ENCODE measurements at places on chromosomes 16 and 17. TPM values are rescaled to one million over a fixed set of nuclear protein-coding genes. Genes with fewer than 3 reads are reported as not detected.

GRCh38 chr17:43560461-43561427 is 14.6 kb upstream of the ETV4 start:
- peak; percentile 24 for DNase-seq

- no peak for DNase-seq
Observed at GRCh38 chr17:27269201-27269600, 24.7 kb upstream of the WSB1 start.

GRCh38 chr17:62665599-62665998 is 38.1 kb downstream of the MRC2 start:
- no peak for DNase-seq

DNA sequence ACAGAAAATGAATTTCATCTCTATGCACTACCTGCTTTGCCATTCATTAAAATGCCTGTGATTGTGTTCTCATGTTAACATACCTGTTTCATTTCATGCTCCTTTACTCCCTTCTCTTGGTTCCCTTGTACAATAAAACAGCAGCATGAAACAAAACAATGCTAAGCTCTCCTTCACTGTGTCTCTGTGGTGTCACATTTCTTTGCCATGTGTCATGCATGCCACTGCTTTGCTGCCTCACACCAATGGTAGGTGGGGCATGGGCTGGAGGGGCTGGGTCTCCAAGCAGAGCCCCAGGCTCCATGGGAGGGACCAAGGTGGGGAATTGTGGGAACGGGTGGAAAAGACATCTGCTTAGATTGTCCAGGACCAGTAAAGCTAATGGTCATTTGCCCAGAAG is 83.6 kb downstream of the RGS9 start:
- DNase-seq, result peak; percentile 39

The ATP2A1 gene
- 0.11 TPM for total RNA-seq

DNA sequence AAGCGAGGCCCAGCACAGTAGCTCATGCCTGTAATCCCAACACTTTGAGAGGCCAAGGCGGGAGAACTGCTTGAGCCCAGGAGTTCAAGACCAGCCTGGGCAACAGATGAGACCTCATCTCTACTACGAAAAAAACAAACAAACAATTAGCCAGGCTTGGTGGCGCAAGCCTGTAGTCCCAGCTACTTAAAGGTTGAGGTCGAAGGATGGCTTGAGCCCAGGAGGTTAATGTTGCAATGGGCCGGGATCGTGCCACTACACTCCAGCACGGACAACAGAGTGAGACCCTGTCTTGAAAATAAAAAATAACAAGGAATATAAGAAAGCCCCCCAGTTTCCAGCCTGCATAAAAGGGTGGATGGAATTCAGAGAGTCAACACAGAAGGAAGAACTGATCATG is 40.3 kb downstream of the ARHGAP17 start:
- no peak for DNase-seq

The ABCA10 gene
- 0.11 TPM for total RNA-seq

The ACD gene
- 25.8 TPM for total RNA-seq

DNA sequence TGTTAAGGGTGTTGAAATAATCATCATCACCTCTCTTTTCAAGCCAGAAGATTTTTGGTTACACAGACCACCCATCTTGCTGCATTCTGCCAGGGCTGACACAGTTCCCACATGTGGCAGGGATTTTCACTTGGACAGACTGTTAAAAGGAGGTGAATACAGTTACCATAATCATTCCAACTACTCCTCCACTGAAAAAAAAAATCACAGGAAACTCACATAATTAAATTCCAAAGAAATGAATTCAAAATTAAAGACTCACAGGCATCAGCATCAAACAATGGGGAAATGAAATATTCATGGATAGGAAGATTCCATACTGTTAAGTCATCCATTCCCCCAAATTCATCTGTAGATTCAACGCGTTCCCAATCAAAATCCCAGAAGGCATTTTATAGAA is 209.4 kb downstream of the MRTFB start:
- DNase-seq, result peak; percentile 19
